ENCODE measurements at places on chromosomes 5 and 9. TPM values are rescaled to one million over a fixed set of nuclear protein-coding genes. Genes with fewer than 3 reads are reported as not detected.

The PCDHB9 gene
- total RNA-seq, result not detected

The PRELID2 gene
- total RNA-seq, result 1.2 TPM

The CD74 gene
- 395 TPM for total RNA-seq

The CCDC69 gene
- total RNA-seq, result 87.6 TPM

The SPATA31A3 gene
- not detected for total RNA-seq

The PHF24 gene
- total RNA-seq, result not detected

The SUSD3 gene
- 59.6 TPM for total RNA-seq

GRCh38 chr5:64299805-64300204, 134.2 kb downstream of the RNF180 start:
- no peak overlapping the region for H3K4me3 ChIP-seq
- H3K36me3 ChIP-seq, result no peaks in the 10 kb centered on the region
- no peak for DNase-seq
- H3K27me3 ChIP-seq, result no peaks in the 10 kb centered on the region
- H3K4me1 ChIP-seq, result no peaks in the 10 kb centered on the region

DNA sequence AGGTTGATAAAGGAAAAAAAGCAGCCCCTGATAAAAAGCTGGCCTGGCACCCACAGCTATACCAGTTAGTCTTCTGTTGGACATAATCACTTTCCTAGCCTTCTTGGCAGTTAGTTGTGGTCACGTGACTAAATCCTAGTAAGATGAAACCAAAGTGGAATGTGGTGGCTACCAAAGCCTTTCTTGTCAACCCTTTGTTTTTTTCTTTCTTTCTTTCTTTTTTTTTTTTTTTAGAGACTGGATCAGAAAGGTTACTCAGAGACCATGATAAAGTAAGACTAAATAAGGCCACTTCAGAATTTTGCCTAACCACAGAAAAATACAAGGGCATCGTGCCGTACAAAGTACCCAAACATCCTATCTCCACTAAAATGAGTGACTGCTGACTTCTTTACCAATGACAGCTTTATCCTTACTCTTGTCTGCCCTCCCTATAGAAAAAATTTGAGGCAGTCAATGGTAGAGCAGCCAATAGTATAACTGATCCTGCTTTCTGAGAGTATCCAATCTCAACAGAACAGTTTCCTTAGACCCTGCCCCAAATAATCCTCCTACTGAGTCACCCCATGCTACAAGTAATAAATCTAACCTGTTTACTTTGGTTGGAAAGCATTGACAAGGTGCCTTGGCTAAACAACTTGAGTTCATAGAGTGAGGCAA, 14.2 kb upstream of the KIF27 start:
- H3K27ac ChIP-seq, result no peak overlapping the region
- no peaks in the 10 kb centered on the region for H3K27me3 ChIP-seq
- peaks cover 8% of the 10 kb centered on the region for H3K36me3 ChIP-seq
- no peak overlapping the region for H3K4me3 ChIP-seq
- DNase-seq, result no peak

DNA sequence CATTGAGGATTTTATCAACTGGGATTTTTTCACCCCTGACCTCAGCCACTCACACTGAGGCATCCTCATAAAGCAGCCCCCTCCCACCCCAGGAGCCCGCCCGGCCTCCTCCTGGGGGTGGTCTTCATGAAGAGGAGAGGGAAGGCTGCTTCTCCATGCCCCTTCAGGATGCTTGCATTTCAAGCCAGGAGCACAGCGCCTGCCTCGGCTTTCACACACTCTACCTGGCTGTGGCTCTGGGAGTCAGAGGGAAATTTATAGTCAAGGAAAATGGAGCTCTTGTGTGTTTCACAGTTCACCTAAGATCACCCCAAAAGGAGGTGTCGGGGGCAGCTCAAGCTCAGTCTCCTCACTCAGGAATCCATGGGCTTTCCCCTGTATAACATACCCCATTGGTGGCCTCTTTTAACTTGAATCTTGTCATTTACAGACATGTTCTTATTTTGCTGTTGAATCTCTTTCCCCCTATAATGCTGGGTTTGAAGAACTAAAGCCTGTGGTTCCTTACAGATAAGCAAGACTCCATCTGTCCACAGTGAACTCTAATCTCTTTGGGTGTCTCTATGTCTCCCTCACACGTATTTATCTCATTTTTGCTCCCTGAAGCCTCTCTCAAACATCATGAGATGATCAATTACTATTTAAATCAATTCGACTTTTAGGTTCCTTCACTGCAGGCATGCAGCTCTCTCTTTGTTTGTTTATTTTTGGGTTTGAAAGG, 22.6 kb upstream of the IQGAP2 start:
- DNase-seq, result no peak
- H3K4me1 ChIP-seq, result peaks cover 41% of the 10 kb centered on the region
- no peaks in the 10 kb centered on the region for H3K27me3 ChIP-seq
- H3K27ac ChIP-seq, result no peak overlapping the region

DNA sequence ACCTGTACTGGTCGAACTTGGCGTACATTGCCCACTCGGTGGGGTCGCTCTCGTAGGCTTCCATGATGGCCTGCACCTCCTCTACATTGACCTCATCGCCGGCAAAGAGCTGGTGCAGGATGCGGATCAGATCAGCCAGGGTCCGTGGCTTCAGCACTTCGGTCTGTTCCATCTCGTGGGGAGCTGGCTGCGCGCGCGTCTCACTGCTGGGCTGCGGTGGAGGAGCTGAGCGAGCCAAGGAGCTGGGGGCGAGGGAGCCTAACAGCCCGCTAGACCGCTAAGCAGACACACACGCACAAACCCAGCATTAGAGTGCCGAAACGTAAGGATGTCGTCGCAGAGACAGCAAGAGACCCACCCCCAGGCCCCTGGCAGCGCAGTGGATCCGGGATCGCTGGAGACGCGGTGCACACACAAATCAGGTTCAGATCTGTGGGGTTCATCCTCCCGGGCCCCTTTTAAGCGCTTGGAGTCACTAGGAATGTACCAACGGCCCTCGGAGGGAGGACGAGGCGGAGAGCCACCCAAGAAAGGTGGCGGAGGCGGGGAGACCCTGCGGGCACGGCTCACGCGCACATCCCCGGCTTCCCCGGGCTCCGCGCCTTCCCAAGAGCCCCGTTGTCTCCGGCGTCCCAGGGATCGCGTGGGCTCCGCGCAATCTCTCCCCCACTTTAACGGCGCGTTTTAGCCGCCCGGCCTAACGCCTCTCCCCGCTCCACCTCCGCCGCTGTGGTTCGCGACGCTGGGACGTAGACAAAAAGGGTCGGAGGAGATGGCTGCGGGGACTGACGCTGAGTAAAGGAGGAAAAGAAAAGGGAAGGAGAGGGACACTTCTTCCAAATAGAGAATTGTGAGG, at the start of gene CDO1:
CDO1 (minus strand) TSS at position 434 of the 856 bp plus-strand sequence; CDS start at position 172, 262 bp downstream.
- peaks cover 68% of the 10 kb centered on the region for H3K27me3 ChIP-seq
- peak within 1 kb of the TSS; percentile 29 for H3K27ac ChIP-seq
- peak; percentile 54 for DNase-seq
- H3K4me3 ChIP-seq, result peak within 1 kb of the TSS; percentile 64
- peaks cover 36% of the 10 kb centered on the region for H3K4me1 ChIP-seq

DNA sequence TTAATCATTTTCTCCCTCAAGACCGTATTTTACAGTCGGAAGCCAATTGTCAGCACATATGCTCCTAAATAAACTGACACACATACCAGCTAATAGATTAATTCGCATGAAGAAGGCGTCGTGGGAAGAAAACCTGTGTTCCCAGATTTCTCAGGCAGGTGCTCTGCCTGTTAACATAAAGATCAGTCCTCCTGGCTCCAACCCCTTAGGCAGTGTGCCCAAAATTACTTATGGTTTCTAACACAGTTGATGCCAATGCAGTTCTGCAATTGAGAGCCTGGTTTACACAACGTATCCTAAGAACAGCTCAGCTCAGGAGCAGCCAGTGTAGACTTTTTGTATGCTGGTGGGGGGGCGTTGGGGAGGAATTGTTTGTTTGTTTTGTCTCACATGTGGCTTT, 208.3 kb downstream of the ENC1 start:
- H3K4me3 ChIP-seq, result no peak overlapping the region
- no peaks in the 10 kb centered on the region for H3K4me1 ChIP-seq
- no peaks in the 10 kb centered on the region for H3K36me3 ChIP-seq
- DNase-seq, result no peak

DNA sequence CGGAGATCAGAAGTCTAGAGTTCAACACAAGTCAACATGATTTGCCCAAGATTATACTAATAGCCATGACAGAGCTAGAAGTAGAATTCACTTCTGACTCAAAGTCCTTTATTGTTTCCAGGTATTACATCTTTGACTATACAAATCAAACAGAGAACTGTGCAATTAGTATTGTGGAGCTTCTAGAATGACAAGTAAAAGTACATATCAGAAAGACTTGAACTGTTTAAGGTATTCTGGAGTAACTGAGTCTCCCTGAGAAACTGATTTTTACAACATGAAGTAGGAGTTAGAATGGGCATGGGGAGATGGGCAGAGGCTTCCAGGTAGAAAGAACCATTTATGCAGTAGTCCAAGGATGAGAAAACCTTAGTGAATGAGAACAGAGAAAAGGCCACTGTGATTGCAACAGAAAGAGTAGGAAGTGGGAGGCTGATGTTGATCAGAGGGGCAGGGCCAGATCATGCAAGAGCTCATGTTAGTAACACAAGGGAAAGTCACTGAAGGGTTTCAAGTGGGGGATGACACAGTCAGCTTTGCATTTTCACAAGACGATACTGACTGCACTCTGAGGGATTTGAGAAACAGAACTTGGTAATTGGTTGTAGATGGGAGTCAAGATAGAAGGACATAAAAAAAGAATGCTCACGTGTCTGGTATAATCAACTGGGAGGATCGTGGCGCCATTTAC, 280.7 kb downstream of the RFX3 start:
- no peak overlapping the region for H3K4me3 ChIP-seq
- H3K27ac ChIP-seq, result no peak overlapping the region
- H3K27me3 ChIP-seq, result no peaks in the 10 kb centered on the region
- H3K36me3 ChIP-seq, result no peaks in the 10 kb centered on the region

- H3K36me3 ChIP-seq, result peaks cover 7% of the 10 kb centered on the region
- peaks cover 6% of the 10 kb centered on the region for H3K4me1 ChIP-seq
- no peaks in the 10 kb centered on the region for H3K27me3 ChIP-seq
- no peak for DNase-seq
- H3K27ac ChIP-seq, result no peak overlapping the region
Measured at GRCh38 chr9:123654994-123655637, 274.8 kb downstream of the DENND1A start.

GRCh38 chr5:10556893-10557746, 6.8 kb upstream of the ANKRD33B start:
- peaks cover 48% of the 10 kb centered on the region for H3K27me3 ChIP-seq
- DNase-seq, result no peak
- no peak overlapping the region for H3K27ac ChIP-seq
- no peak overlapping the region for H3K4me3 ChIP-seq

DNA sequence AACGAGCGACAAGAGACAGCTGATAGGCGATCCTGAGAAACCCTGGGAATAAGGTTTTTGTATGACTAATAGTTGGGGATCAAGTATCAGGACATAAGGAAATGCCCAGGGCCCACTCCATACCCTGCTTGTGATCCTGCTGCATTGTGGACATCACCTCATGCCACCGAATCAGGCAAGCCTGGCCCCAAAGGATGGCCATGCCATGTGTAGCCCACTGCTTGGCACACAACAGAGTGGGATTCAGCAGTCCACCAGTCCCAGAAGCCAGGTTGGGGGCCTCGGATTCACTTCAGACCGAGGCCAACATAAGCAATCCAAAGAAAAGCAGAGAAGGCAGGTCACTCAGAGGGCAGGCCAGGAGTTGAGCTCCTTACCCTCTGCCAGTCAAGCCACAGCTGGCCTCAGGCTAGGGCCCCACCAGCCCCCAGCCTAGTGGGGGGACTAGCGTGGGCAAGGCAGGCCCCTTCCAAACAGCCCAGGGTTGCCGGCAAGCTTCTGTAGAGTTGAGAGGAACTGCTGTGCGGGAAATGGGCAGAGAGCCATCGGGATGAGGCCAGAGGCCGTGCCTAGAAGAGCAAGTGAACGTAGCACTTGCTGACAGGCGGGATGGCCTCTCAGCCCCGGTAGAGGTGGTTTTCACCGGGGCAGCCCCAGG, 5.0 kb downstream of the NOP16 start:
- peaks cover 66% of the 10 kb centered on the region for H3K36me3 ChIP-seq
- H3K27me3 ChIP-seq, result no peaks in the 10 kb centered on the region
- no peak overlapping the region for H3K4me3 ChIP-seq

Measured in activated CD8-positive, alpha-beta T cell treated with anti-CD3 and anti-CD28 coated beads, Interleukin-2, amount 10 ng/mL, durations not matched to agents 7 days and 5 days (primary cell).